ENCODE measurements at places on chromosomes 2 and 18. TPM values are rescaled to one million over a fixed set of nuclear protein-coding genes. Genes with fewer than 3 reads are reported as not detected.
A peak's percentile ranks its signal among the peaks of the same experiment; 100 is the strongest.

DNA sequence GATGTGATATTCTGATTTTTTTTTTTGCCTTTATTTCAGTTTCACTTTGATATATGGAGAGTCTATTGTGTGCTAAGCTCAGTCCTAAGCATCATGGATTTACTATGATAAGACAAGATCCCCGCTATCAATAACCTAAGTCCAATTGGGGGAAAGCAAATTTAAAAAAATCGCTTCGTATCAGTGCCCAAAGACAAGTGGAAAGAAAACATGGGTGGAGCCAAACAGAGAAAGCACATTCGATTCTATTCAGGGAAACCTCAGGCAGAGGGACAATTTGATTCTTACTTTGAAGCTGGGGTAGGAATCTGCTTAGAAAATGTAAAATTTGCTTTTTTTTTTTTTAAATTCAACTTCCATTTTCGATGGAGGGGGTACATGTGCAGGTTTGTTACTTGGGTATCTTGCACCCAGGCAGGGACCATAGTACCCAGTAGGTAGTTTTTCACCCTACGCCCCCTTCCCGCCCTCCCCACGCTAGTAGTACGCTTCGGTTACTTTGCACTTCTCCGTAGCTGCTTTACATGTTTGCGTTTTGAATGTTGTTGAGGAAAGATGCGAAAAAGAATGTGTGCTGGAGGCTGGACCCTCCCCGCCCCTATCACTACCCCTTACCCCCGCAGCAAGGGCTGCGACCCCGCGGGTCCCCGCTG, 12.4 kb downstream of the KIF5C start:
- no peak overlapping the region for H3K27ac ChIP-seq
- H3K36me3 ChIP-seq: no peaks in the 10 kb centered on the region
- no peaks in the 10 kb centered on the region for H3K27me3 ChIP-seq
- no peak for DNase-seq
- no peaks in the 10 kb centered on the region for H3K4me1 ChIP-seq

Gene GPR75
- polyA plus RNA-seq: not detected

DNA sequence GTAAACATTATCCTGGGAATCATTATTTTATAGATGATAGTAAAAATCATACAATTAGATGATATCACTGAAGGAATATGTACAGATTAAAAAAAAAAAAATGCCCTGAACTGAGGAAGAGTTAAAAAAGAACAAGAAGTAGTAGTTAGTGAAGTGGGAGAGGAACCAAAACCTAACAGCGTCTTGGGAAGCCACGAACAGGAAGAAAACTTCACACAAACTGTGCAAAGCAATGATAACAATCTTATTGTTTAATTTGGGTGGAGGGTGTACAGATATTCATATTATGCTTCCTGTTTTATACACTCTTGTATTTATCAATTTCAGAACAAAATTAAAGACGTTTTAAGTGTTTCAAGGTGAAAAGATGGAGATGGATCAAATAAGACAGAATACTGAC, 3.5 kb downstream of the HEATR5B start:
- H3K36me3 ChIP-seq: peaks cover 19% of the 10 kb centered on the region
- H3K4me3 ChIP-seq: no peak overlapping the region
- no peak for DNase-seq
- peaks cover 15% of the 10 kb centered on the region for H3K4me1 ChIP-seq
- no peaks in the 10 kb centered on the region for H3K27me3 ChIP-seq

- no peak overlapping the region for H3K4me3 ChIP-seq
- H3K27ac ChIP-seq: no peak overlapping the region
- H3K27me3 ChIP-seq: no peaks in the 10 kb centered on the region
- DNase-seq: no peak
- no peaks in the 10 kb centered on the region for H3K36me3 ChIP-seq
These were observed 9.9 kb downstream of the CNTNAP5 start for GRCh38 chr2:124035001-124035400.

Gene SALL3
- 0.09 TPM for polyA plus RNA-seq

GRCh38 chr2:158714420-158714819, 80.7 kb upstream of the DAPL1 start:
- no peak for DNase-seq
- H3K4me3 ChIP-seq: no peak overlapping the region
- H3K4me1 ChIP-seq: peaks cover 8% of the 10 kb centered on the region
- no peak overlapping the region for H3K27ac ChIP-seq
- no peaks in the 10 kb centered on the region for H3K27me3 ChIP-seq

GRCh38 chr2:195388028-195388427, 269.0 kb upstream of the SLC39A10 start:
- H3K36me3 ChIP-seq: no peaks in the 10 kb centered on the region
- H3K4me1 ChIP-seq: no peaks in the 10 kb centered on the region
- no peak overlapping the region for H3K27ac ChIP-seq
- no peak overlapping the region for H3K4me3 ChIP-seq

Gene ARHGAP15
- not detected for polyA plus RNA-seq

DNA sequence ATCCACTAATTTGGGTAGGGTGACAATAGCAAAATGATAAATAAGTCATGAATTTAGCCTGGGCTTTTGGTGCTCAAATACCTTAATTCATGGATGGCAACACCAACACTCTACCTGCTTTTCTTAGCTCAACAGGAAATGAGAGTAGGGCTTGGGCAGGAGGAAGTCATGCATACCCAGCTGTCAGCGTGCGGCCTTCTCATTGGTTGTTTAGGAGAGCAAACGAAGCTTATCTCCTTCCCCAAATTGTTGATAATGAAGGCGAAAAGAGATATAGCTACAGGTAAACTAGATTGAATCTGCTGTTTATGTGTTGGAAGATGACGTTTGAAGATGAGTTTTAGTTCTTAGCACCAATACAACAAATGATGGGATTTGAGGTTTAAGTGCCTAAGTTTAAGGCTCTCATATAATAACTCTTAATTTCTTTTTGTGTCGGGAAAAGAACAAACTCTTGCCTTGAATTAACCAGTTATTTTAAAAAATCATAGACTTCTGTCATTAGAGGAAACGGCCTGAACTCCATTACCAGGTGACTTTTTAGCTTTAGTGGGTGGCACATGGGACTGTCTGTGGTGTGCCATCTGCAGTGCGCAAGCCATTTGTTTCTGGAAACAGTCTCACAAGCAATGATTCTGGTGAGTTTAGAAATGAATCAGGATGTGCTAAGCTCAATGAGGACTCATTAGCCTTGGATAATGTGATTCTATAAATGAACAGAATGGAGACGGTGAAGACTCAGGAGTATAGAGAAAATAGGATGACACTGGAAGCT, 19.8 kb downstream of the MAP4K4 start:
- H3K27ac ChIP-seq: no peak overlapping the region
- H3K27me3 ChIP-seq: no peaks in the 10 kb centered on the region
- no peak overlapping the region for H3K4me3 ChIP-seq
- no peaks in the 10 kb centered on the region for H3K4me1 ChIP-seq
- no peak for DNase-seq

- H3K4me3 ChIP-seq: peak within 1 kb of the TSS; percentile 37
- peak; percentile 63 for DNase-seq
- H3K27me3 ChIP-seq: no peaks in the 10 kb centered on the region
- no peaks in the 10 kb centered on the region for H3K36me3 ChIP-seq
These were observed at the start of gene GALNT5 for GRCh38 chr2:157257312-157258252. GALNT5 (plus strand) TSS chr2:157257705; CDS start chr2:157258083, 378 bp downstream.

Gene CD8B
- not detected for polyA plus RNA-seq

Gene GDF7
- 0.05 TPM for polyA plus RNA-seq

- H3K27ac ChIP-seq: no peak overlapping the region
- no peak for DNase-seq
- H3K4me1 ChIP-seq: peaks cover 8% of the 10 kb centered on the region
- no peaks in the 10 kb centered on the region for H3K36me3 ChIP-seq
- no peak overlapping the region for H3K4me3 ChIP-seq
These were observed 169.2 kb downstream of the ZFP36L2 start for GRCh38 chr2:43057026-43057741.

DNA sequence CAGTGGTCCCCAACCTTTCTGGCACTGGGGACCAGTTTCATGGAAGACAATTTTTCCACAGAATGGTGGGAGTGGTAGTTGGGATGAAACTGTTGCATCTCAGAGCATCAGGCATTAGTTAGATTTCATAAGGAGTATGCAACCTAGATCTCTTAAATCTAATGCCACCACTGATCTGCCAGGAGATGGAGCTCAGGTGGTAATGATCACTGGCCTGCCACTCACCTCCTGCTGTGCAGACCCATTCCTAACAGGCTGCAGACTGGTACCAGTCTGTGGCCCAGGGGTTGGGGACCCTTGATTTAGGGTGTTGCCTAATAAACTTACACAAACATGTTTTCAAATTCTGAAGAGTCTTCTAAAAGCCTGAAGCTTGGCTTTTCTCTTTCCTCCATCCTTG, 261.3 kb downstream of the CDH19 start:
- no peaks in the 10 kb centered on the region for H3K4me1 ChIP-seq
- no peak overlapping the region for H3K27ac ChIP-seq
- no peak overlapping the region for H3K4me3 ChIP-seq
- DNase-seq: no peak
- H3K27me3 ChIP-seq: no peaks in the 10 kb centered on the region

Gene MROH2A
- polyA plus RNA-seq: 0.69 TPM

Gene PFN4
- polyA plus RNA-seq: 0.36 TPM

Gene NT5DC4
- polyA plus RNA-seq: not detected

- DNase-seq: no peak
- H3K27me3 ChIP-seq: no peaks in the 10 kb centered on the region
- H3K27ac ChIP-seq: no peak overlapping the region
- no peak overlapping the region for H3K4me3 ChIP-seq
- H3K36me3 ChIP-seq: no peaks in the 10 kb centered on the region
These were observed 93.2 kb downstream of the UNC80 start for GRCh38 chr2:209864716-209865295.

GRCh38 chr2:160308915-160309314, 108.8 kb upstream of the ITGB6 start:
- no peak overlapping the region for H3K27ac ChIP-seq
- H3K27me3 ChIP-seq: no peaks in the 10 kb centered on the region
- no peaks in the 10 kb centered on the region for H3K36me3 ChIP-seq

GRCh38 chr2:217095511-217096205, 235.8 kb upstream of the TNP1 start:
- no peak for DNase-seq
- H3K4me3 ChIP-seq: no peak overlapping the region
- no peaks in the 10 kb centered on the region for H3K36me3 ChIP-seq
- no peaks in the 10 kb centered on the region for H3K27me3 ChIP-seq

Gene BIN1
- polyA plus RNA-seq: 62.9 TPM

DNA sequence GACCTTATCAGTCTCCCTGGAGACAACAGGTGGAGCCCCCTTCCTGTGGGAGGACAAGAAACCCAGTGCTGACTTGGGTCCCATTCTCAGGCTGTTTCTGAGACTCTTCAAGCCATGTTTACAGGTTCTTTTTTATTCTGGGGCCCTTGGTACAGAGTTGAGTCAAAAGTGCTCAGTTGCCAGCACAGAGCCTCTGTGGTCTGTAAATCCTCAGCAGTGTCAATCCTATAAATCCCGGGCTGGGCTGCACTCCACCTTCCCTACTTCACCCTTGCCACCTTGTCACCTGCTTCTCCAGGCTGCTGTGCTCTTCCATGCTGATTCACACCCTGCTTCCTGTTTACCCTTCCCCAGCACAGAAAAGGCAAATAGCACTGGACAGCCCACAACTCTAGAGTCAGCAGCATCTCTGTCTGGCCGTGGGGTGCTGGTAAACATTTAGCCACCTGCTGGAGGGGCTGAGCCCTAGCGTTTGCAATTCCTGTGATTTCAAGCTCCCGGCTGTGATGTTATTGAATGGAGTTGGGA, 74.7 kb downstream of the TNFRSF11A start:
- H3K4me1 ChIP-seq: no peaks in the 10 kb centered on the region
- no peak overlapping the region for H3K4me3 ChIP-seq
- H3K27me3 ChIP-seq: no peaks in the 10 kb centered on the region
- no peaks in the 10 kb centered on the region for H3K36me3 ChIP-seq

- H3K4me3 ChIP-seq: no peak overlapping the region
- H3K4me1 ChIP-seq: peaks cover 5% of the 10 kb centered on the region
- no peak for DNase-seq
- H3K27ac ChIP-seq: no peak overlapping the region
These were observed 60.4 kb upstream of the RNF152 start for GRCh38 chr18:61953161-61953560.

DNA sequence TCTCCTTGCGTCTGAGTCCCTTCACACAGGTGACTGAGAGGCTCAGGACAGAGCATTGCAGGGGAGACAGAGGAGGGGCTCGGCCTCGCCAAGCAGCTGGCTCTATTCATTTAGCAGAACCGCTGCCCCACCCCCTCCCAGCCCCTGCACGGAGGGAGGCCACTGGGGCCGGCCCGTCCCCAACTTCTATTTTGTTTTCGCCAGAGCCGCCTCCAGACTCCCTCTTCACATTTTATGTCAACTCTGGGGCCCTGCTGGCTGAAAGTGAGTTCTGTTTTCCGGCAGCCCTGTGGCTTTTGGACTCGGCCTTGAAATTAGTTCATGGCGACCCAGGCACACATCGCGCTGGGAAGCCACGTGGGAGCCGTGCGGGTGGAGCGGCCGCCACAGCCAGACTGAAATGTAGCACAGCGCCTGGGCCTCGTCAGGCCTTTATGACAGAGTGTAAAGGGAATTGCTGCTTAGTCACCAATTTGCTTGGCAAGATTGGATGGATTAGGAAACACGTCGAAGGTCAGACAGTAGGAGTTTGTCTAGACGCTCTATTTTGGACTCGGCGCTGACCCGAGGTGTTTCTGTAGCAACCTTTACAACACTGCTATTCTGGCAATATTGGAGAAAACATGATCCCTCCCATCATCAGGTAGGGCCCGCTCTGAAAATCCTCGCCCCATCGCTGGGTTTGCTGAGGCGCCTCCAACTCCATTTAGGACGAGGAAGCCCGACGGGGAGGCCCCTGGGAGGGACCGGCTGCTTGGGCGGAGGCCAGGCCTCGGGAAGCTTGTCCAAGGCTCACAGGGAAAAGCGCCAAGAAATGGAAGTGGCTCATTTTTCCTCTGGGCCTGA, 90.7 kb upstream of the CTDP1 start:
- peaks cover 8% of the 10 kb centered on the region for H3K4me1 ChIP-seq
- DNase-seq: peak; percentile 99
- no peaks in the 10 kb centered on the region for H3K27me3 ChIP-seq
- H3K36me3 ChIP-seq: no peaks in the 10 kb centered on the region

All from cardiac muscle cell (in vitro differentiated cells and primary cell).